ENCODE measurements at places on chromosomes 11 and 22.

DNA sequence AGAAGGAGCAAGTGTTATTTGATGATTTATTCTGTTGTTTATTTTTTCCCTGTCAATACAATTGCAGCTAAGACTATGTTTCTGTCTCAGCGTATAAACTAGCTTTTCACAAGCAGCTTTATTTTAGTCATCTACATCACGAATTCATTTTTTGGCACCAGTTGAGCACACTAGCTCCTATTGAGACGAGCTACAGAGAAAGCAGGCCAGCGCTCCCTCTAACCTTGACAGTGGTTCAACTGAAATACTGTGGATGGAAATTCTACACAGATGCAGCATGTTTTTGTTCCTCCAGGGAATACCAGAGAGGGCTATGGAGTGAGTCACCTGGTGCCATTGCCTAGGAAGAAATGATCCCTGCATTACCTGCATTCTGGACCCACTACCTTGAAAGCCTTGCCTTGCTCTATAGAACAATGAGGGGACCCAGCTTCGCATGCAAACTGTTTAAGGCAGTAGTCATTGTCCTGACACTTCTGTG is 108.2 kb upstream of the ARHGAP42 start:
- no peak for DNase-seq

DNA sequence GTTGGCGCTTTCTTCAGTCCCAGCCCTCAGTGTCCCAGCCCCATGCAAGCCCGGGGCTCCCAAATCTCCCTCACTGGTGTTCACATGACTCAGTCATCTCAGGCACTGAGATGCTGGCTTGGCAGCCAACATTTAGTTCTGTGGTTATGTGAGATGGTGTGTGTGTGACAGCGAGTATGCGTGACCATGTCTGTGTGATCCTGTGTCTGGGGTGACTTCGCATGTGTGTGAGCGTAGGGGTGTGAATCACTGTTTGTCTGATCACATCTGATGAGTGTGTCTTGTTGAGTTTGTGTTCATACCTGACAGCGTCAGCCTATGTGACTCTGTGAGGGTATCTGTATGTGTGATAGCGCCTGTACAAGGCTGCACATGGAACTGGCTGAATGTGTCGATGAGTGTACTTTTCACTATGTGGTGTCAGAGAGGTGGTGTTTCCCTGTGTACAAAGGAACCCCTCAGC is 16.2 kb downstream of the CREB3L1 start:
- DNase-seq = no peak

DNA sequence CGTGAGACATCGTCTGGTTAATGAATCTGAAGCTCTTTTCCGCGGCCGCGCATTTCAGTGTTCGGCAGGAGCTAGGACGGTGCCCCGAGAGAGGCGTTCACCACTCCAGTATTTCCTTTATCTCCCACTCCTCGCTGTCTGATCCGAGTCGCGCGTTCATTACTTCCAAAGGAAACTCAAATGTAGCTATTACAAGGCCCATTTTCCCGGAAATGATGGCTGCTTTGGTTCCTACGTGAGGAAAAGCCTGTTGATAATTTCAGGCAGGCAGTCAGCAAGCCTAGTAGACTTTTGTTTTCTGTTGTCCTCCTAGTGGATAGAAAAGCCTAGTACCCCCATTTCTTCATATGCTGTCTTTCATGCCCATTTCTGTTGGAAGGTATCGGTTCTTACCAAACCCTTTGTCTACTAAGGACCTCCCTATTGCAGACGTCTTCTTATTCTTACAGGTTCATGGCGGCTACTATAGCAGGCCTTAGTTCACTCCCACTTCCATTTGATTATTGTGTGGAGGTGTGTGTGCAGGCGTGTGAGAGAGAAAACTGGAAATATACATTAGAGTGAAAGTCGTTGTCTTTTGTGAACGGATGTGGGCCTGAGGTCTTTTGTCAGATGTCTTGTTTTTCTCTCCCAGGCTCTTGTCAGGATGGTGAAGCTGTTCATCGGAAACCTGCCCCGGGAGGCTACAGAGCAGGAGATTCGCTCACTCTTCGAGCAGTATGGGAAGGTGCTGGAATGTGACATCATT is 737 bp downstream of the RBM4 start:
- DNase-seq = no peak

DNA sequence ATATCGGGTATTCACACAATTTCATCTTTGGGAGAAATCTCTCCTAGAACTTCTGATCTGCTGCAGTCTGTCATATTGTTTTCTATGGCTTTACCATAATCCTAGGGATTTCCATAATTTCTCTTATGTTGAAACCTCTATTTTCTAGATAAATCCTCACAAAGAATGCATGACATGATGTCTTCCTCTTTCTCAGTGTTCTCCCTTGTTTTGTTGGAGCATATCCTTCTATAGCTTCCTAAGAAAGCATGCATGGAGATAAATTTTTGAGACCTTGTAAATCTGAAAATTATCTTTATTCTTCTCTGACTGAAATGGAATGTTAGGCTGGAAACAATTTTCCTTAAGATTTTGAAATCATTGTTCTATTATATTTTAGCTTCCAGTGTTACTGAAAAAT is 115.5 kb downstream of the WNT11 start:
- no peak for DNase-seq

DNA sequence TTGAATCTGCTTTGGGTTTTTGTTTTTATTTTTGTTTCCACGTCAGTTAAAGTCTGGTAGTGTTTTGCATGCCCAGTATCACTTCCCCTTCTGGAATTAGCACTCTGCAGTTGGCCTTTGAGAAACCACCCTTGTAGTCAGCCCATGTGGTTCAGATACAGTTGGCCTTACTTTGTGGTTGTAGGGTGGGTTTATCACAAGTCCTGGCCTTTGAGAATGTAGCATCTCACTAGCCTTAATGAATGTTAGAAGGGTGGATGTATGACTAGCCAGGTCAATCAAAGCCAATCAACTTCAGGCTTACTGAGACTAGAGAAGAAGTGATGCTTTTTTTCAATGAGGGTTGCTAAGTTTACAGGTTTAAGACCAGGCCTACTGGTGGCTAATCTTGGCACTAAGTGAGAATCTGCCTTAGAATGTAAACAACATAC is 19.8 kb downstream of the ARL14EP start:
- no peak for DNase-seq

GRCh38 chr11:5686426-5686825 is 1.6 kb upstream of the TRIM5 start:
- no peak for DNase-seq

DNA sequence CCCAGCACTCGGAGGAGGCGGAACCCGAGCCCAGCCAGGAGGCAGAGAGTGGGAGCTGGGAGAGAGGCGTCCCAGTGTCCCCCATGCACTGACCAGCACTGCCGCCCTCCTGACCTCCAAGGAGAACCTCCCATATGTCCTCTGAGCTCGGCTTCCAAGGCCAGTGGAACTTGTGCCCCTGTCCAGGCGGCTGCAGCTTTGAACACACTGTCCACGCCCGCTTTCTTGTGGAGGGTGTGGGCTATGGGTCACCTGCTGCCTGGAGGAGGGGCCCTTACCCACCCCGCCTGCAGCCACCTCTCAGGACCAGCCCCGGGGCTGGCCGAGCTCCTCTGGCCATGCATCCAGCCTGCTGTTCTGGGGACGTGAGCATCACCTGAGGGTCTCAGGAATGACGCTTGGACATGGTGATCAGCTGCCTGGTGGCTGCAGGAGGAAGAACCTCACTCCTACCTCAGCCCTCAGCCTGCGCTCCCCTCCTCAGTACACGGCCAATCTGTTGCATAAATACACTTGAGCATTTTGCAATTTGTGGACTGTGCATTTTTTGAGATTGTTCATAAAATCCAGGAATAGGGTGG is 22.2 kb upstream of the MUC5B start:
- no peak for DNase-seq

DNA sequence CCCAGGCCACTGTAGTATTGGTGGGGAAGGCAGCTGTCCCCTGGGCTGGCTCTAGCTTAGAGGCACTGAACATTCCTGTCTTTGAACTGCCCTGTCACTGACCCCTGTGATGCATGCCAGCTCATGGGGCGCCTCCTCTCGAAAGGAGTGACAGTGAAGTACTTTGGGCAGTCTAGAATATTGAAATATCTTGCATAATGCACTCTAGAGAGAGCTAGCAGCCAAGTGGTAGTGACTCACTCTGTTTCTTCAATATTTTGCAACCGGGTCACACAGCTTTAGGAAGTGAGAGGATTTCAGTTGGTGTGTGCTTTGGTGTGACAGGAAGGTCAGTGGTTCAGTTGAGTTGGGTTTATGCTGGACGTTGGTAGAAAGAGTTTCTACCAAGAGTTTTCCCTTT is 35.5 kb upstream of the ST14 start:
- no peak for DNase-seq

DNA sequence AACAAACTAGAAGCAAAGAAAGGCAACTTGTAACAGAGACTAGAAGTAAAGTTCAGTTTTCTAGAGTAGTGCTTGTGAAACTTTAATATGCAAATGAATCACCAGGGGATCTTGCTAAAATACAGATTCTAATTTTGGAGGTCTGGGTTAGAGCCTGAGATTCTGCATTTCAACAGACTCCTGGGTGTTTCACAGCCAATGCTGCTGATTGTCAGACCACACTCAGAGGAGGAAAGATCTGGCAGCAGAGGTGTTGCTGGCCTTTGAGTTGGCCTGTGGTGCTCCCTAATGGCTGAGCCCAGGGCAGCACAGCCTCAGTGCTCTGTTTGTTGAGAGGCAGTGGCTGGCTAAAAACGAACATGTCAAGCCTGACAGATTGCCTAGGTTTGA is 5.4 kb downstream of the CRY2 start:
- no peak for DNase-seq

GRCh38 chr11:36512016-36512415 is 1.9 kb upstream of the TRAF6 start:
- no peak for DNase-seq

GRCh38 chr11:30876663-30877396 is 290.7 kb upstream of the MPPED2 start:
- no peak for DNase-seq

- DNase-seq = no peak
These were observed 8.8 kb downstream of the H19 start for GRCh38 chr11:1988667-1989317.

- no peak for DNase-seq
These were observed 21.8 kb downstream of the NUMA1 start for GRCh38 chr11:72058416-72059034.

DNA sequence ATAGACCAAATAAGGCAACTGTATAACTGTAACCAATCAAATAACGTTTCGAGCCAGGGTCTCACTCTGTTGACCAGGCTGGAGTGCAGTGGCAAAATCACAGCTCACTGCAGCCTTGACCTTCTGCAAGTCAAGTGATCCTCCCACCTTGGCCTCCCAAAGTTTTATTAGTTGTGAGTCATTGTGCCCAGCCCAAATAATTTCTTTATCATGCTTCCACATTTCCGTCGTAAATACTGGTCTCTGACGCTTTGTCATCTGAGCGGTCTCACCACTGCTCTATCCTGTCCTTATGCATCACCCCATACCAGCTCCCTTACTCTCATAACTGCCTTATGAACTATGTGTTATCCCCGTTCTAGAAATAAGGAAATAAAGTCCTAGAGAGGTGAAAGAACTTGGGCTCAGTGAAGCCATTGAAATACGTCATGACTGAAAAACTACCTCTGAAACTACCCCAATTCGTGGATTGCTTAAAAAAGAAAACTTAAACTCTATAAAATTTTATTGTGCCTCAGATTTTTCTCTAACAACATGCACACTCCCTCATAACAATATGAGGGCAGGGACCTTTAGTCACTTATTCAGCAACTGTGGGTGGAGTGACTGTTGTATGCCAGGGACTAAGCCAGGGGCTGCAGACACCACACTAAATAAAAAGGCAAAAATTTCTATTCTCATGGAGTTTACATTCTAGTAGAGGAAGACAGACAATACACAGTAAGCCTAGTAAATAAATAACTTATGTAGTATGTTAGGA is 15.8 kb upstream of the RTN4RL2 start:
- no peak for DNase-seq

All from stimulated activated CD8-positive, alpha-beta memory T cell treated with anti-CD3 and anti-CD28 coated beads, Interleukin-7, amount 100 ng/mL, for 4 hours (primary cell).